Aorta (tissue), 5 donors: ENCODE measurements at places on chromosomes 2 and 18. TPM values are rescaled to one million over a fixed set of nuclear protein-coding genes. Genes with fewer than 3 reads are reported as not detected.

DNA sequence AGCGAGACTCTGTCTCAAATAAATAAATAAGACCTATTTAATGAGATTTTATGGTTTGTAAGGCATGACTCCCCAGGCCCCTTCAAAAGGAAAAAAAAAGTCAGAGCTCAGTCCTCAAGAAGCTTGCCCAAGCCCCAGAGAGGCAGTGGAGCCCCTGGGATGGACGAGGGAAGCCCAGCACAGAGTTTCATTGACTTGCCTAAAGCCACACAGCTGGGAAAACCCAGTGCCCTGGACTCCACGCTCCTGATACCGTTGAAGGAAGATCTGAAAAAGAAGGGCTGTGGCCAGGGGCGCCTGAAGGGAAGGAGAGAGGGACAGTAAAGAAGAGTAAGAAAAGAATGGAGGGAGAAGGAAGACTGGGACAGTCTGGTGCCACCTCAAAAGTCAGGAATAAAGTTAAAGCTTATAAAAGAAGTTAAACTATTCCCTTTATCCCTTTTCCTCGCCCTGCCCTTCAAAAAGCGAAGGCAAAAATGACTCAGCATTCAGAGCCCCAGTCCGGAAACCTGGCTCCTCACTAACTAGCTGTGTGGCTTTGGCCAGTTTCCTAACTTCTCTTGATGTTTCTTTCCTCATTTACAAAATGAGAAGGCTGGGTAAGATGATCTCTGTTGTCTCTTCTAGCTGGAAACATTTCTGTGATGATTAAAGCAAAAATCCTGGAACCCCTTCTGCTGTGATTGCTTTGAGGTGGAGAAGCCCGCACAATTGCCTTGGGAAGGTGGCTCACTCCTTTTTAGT is 46.7 kb downstream of the LYPD1 start:
- no peak for DNase-seq

NPPC gene
- total RNA-seq, result not detected

- DNase-seq, result no peak
Observed at GRCh38 chr2:216754336-216754735, 59.0 kb upstream of the IGFBP5 start.

PARD6G gene
- total RNA-seq, result 3.8 TPM

DNA sequence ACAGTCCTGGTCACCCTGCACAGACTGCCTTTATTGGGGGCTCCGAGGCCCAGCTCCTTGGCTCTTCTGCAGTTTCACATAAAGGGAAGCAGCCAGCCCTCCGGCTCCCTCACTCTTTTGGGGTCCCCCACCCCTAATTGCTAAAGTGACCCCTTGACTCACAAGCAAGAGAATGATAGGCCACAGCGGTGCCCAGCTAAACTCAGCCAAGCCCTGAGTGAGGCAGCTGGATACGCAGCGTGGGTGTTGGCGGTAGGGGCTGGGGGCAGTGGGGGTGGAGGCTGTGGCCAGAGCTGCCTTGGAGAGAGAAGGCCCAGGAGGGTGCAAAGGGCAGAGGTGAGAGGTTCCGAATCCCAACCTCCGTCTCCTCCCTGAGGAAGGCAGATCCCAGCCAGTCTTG is 25.5 kb upstream of the ALPP start:
- peak; percentile 31 for DNase-seq

- no peak for DNase-seq
Observed at GRCh38 chr2:83273322-83273721, 1185.8 kb downstream of the SUCLG1 start.

DNA sequence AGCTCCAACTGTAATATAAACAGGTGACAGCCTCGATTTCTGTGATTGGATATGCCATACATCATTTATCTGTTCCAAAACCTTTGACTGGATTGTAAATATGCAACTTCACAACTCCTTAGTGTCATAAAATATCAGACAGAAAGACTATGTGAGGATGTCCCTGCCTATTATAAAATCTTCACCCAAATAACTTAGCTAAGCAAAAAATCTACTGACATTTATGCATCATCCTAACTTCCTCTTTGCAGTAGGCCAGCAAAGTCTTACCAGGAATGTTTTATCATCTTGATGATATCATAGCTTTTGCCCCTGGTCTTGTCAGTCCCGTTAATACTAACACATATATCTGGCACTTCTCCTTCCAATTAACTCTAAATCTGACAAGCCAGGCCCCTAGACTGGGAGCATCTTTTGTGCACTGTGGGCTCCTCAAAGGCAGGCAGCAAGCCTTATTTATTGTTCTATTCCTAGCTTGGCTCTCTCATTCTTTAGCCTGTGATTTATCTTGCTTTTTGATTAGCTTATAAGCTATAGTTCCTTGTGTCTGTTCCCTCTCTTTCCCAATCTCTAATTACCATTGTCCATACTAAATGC is 356.5 kb upstream of the HNMT start:
- DNase-seq, result no peak

DNA sequence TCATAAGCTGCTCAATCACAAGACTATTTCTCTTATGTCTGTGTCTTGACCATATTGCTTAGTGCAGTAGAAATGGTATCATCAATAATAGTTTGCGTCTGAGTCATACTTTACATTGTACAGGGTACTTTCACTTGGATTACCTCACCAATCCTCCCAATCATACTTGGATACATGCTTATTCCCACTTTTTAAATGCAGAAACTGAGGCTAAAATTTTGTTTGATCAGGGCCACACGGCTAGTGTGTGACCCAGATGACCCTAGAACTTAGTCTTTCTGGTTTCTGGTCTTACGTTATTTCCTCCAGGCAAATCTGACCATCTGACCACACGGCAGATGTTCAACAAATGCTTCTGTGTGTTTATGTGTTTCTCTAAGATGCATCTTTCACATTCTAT is 23.8 kb upstream of the CCL20 start:
- DNase-seq, result no peak

DNA sequence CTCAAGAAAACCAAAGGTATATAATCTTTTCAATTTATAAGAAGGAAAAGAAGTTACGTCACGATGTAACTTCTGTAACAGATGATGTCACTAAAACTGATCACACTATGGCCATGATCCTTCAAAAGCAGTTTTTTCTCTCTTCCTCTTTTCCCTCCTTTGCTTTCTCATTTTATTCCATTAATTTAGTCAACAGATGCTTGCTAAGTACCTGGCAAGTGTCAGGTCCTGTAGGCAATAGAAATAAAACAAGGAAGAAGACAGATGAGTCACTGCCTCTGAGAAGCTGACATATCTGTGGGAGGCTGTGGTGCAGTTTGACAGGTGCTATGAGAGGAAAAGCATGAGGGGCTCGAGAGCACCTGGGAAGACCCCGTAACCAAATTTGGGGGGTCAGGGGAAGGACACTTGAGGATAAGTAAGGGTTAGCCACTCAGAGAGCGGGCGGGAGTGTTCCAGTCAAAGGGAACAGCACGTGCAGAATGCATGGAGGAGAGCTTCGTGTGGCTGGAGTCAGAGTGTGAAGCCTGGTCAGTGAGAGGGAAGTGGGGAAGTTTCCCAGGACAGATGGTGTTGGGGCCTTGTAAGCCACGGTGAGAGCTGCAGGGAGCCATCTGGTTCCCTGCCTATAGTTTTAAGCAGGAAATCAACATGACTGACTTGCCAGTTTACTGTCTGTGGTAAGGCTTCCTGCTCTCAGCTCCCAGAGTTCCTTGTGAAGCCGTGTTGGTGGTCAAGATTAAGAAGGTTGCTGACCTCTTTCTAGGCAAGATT is 198.8 kb upstream of the FOSL2 start:
- no peak for DNase-seq

DNA sequence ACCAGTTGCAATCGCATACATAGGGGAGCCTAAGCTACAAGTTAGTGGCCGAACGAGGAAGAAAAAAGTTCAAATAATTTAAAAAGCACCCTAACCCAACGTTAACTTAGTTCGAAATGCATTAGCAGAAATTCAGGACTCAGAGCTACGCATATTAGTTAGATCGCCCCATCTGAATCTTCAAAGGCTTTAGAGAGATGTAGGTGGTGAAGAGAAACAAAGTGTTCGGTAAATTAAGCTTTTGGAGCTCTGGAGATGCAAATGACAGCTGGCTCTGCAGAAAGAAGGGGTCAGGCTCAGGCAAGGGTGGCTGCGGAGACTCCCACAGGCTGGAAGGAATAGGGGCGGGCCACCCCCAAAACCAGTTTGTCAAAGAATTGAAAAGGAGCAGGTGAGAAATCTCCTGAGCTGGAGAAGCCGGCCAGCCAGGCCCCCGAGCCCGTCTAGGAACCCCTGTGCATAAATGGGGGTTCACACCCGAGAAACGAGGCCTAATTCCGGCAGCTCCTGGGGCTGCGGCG is 621 bp downstream of the TXNL1 start:
- peak; percentile 75 for DNase-seq

DNA sequence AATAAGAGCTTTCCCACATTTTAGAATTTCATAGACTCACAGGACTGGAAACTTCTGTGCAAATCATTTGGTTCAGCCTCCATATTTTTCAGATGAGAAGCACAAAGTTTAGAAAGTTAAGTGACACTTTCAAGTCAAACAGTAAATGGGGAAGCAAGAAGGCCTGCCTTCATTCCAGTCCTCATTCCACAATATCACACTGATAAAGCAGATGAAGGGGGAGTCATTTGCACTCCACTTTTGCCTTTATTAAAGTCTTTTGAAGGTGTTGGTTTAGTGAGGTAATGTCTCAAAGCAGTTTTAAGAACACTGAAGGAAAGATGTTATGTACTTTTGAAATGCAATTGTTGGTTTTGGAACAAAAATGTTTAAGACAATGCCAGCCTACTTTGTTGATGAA is 32.7 kb upstream of the STAT4 start:
- DNase-seq, result no peak

OR6B2 gene
- total RNA-seq, result not detected

GPR17 gene
- not detected for total RNA-seq

DNA sequence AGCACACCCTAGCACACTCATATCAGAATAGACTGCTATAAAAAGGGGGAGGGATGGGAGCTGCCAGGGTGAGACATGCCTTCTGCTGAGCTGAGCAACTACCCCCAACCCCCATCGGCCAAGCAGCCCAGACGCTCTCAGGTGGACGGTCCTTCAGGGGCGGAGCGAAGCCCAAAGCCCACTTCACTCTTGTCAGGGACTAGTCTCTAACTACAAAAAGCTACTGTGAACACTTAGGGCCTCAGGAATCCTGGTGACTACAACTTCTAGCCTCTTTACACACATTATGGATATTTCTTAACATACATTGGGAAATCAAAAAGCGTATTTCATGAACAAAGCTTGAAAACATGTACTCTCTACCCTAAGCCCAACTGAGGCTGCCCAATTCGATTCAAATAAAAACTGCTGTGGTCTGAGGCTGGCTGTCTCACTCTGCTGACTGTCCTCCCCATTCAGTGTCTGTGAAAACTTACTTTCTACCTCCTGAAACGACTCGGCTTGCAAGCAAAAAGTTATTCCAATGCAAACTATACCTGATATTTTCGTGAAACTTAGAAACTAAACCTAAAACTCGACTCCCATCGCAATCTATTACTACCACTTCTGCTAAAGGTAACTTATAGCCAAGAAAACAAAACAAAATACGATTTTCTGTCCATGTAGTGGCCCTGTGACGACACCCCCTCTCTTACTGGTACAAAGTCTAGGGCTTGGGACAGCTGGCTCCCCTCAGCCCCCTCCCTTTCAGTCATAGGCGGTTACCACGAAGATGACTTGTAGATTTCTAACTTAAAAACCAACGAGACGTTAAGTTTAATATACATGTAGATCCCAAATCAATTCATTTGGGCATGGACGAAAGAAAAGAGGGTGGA is 1.2 kb downstream of the SERTAD2 start:
- DNase-seq, result no peak

ADD2 gene
- 1.7 TPM for total RNA-seq

SLC9A4 gene
- 0.15 TPM for total RNA-seq

BIRC6 gene
- total RNA-seq, result 137 TPM

DNA sequence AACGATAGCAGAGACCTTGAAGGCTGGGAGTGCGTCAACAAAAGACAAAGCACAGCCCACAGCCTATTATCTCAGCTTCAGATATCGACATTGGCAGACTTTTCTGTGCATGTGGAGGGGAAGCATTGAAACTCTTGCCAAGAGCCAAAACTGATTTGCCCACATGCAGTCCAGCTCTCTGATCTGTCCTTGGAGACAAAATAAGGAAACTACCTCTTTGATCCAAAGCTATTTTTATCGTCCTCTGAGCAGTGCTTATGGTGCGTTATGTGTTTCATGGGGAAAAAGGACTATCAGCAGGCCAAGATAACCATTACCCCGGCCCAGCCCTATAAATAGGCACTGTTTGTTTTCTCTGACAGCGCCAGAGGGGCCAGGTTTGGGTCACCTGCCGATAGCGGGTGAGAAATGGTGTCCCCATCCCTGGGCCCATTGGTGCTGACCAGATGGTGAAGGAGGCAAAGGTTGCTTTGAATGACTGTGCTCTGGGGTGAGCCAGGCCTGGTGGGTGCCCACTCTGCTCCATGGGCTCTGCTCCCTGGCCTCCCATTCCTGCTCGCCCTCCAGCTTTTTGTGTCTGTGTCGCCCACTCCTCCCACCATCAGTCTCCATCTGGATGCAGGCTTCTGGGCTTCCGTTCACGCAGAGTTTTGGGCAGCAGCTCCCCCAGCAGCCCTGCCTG is 176.1 kb upstream of the HS6ST1 start:
- no peak for DNase-seq

MEIS1 gene
- 76.6 TPM for total RNA-seq

CRACDL gene
- total RNA-seq, result 7.5 TPM
